ENCODE measurements at places on chromosomes 12 and 14.
A peak's percentile ranks its signal among the peaks of the same experiment; 100 is the strongest.

- DNase-seq: no peak
These were observed 7.7 kb downstream of the ANKRD9 start for GRCh38 chr14:102501751-102502315.

DNA sequence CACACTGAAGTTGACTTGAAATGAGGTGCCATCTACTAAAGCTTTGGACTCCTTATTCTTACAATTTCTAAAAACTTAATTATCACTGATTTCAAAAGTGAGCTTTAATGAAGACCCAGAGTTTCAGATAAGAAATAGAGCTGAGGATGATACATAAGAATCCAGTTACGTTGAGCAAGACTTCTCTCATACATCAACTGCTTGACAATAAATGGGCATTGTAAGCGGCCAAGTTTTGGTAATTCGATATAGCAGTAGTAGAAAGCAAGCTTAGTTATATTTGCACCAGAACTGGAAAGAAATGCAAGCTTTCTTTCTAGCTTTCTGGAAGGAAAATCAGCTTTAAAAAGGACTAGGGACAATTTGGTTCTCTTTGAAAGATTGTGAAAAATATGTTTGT lies 1359.6 kb downstream of the FSCB start:
- DNase-seq: no peak

DNA sequence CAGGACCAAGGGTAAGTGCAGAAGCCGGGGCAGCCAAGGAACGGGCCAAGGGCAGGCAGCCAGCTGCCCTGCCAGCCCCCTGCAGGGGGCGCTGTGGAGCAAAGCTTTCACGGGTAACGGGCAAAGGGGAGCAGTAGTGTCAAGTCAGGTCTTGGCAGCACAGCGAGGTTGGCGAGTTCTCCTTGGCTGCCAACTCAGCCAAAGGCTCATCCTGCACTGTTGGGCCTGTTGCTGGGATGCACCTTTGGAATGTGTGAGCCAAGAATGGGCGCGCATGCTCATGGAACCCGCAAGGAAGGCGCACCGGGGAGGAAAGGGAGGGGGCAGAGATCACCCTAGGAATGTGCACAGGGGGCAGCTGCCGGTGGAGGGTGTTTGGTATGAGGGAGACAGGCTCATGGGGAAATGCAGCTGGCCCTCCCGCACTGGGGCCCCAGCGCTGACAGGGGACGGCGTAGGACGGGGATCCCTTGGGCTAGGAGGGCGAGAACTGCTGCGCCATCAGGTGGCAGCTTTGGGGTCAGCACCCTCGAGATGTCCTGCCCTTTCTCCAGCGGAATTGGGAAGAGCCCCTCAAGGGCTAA lies 138.0 kb downstream of the ASCL4 start:
- DNase-seq: peak; percentile 76

DNA sequence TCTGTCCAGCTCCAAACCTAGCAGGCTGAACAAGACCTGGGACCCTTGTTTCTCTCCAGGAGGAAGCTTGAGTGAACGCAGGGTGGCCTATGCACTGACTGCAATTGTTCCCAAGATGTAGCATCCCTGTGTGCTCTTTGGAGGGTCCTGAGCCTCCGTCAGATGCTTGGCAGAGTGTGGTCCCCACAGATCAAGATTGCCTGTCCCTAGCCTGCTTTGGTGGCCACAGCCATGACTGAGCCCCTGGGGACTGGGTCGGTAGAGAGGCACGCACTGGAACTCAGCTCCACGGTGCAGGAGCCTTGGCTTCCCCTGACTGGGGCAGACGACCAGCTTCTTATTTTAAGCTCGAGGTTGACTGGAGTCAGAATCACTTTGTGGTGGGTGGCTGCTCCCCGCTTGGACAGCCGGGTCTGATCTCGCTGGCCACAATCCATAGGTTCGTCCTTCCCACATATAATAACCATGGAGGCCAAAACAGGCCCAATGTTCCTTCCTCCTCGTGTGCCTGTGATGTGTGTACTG lies 97.8 kb downstream of the LGMN start:
- no peak for DNase-seq

DNA sequence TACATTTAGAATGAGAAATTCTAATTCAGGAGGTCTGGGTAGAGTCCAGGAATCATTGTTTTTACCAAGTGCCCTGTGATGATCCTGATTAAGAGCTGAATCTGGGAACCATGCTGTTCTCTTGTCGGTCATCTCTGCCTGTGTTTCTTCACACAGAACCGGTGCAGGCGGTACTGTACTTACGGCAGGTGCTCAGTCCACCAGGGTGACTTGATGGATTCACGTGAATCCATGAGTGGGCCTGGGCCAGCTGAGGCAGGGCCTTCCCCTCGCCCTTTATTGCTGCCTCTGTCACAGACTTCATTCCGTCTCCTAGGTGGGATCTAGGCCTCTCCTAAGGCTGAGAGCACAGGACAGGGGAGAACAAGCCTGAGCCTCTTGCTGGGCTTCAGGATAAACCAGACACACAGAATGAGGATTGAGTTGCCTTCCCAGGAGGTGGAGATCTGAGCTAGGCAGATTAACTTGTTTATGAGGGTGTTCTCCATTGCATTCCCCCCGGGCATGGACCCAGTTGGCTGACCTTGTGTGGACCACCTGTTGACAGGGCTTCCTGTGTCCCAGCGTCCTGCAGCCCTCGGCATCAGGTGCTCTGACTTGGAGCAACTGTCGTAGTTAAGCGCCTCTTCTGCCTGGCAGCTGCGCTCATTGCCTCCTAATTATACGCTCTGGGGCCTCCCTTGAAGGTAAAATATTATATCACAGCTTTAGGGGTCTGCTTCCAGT lies 42.1 kb downstream of the B4GALNT3 start:
- no peak for DNase-seq

DNA sequence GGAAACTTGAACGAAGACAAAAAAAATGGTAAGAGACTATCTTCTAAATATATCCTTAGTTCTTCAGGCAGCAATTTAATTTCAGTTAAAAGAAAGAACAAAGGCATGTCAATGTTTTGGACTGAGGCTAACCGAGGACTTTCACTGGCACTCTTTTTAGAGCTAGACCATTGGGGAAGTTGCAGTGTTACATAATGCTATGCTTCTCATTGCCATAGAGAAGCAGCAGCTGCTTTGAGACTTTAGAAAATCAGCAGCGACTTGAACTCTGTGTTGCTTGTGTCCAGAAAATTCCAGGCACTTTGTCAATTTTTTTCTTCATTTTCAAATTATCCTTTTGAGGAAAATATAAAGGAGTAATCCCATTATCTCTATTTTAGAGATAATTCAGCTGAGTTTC lies 964.2 kb downstream of the NRXN3 start:
- no peak for DNase-seq

GRCh38 chr12:49925433-49926204 lies 21.9 kb upstream of the FAIM2 start:
- DNase-seq: no peak

- no peak for DNase-seq
These were observed 278.7 kb downstream of the ITPR2 start for GRCh38 chr12:26554332-26554731.

GRCh38 chr12:29288031-29288430 lies 92.9 kb downstream of the ERGIC2 start:
- DNase-seq: no peak

DNA sequence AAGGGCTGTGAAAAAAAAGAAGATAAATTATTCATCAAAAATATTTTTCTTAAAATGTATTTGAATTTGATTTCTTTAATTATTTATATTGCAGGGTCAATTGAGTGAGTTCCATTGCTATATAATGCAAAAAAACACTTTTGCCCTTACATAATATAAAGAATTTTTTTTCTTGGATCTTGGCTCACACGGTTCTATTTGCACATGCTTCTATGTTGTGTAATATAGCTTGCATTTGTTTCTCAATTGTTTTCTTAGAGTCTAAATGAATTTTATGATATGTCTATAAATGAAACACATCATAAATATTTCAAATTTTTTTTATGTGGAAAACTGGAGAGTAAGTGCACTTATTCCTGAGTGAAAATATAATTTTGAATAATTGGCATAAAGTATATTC lies 694.2 kb downstream of the SLC6A15 start:
- DNase-seq: no peak

- no peak for DNase-seq
These were observed 130.8 kb upstream of the PLEKHG7 start for GRCh38 chr12:92571844-92572543.

DNA sequence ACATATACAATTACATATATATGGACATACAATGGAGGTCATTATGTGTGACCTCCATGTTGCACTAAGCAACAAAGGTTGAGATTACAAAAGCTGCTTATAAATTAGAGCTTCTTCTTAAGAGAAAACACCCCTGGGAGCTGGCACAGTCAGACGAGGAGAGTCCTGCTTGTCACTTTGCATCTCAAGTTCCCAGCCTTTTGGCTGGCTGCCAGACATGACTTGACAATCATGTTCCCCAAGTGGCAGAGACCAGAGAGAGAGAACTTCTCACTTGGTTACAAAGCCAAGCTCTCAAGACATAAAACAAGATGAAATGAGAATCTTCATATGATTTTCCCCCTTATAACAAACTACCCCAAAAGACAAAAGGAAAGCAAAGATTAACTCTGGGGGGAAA lies 8.5 kb upstream of the SYNJ2BP start:
- no peak for DNase-seq

DNA sequence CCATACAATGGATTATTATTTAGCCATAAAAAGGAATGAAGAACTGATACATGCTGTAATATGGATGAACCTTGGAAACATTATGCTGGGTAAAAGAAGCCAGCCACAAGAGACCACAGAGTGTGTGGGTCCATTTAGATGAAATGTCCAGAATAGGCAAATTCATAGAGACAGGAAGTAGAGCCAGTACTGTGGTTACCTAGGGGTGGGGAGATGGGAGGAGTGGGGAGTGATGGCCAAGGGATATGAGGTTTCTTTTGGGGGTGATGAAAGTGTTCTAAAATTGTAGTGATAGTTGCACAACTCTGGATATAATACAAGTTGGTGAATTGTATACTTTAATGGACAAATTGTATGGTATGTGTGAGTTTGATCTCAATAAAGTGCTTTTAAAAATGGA lies 18.6 kb downstream of the JDP2 start:
- no peak for DNase-seq

- DNase-seq: no peak
These were observed 65.5 kb upstream of the SLCO1C1 start for GRCh38 chr12:20629414-20630156.

GRCh38 chr12:95788637-95789036 lies 1.9 kb downstream of the NTN4 start:
- DNase-seq: no peak
